ENCODE measurements at places on chromosomes 2 and 18.

- DNase-seq, result no peak
These were observed 244.5 kb upstream of the REG3G start for GRCh38 chr2:78780864-78781583.

DNA sequence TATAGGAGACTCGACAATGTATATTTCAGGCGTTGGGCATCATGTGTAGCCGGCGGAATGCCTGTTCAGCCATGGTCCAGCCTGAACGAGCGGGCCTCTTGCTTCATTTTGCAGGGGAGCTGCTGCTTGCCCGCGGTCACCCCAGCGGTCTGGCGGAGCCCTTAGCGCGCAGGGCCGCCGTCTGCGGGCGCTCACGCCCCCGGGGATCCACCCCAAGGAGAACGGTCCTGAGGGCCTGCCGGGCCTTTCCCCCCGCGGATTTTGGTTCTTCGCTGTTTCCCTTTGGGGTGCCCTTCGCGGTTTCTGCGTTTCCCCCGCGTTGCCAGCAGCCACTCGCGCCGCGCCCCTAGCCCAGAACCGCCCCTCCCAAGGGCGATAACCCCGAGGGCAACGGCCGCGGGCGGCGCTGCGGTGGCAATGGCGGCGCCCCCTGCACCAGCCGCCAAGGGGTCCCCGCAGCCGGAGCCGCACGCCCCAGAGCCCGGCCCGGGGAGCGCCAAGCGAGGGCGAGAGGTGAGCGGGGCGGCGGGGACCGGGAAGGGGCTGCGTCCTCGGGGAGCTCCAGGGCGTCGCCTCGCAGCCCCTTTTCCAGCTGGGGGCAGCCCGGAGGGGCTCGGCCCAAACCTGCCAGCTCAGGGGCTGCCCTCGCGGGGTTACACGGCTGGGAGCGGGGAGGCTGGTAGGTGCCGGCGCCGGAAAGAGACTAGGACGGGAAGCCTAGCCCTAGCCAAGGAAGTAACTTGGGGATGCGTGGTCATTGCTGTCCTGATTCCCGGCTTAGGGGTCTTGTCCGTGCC is at the start of gene MFSD2B:
Gene MFSD2B (plus strand): TSS at position 406 of the 797 bp plus-strand sequence. CDS start 12 bp downstream, at position 418.
- DNase-seq, result no peak

GRCh38 chr2:241812730-241813643 is 4.0 kb downstream of the NEU4 start:
- no peak for DNase-seq

DNA sequence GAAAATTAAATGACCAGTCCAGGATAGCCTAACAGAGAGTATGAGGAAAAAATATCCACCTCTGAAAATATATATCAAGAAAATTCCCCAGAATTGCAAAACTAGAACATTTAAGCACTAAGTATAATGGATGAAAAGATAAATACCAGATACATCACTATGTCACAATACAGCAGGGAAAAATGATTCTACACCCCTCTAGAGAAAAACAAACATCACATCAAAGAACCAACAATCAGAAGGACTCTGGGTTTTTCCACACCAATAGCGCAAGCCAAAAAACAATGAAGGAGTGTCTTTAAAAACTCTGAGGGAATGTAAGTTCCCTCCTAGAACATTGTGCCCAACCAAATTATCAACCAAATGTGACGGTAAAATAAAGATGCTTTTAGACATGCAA is 13.7 kb downstream of the BUB1 start:
- no peak for DNase-seq

DNA sequence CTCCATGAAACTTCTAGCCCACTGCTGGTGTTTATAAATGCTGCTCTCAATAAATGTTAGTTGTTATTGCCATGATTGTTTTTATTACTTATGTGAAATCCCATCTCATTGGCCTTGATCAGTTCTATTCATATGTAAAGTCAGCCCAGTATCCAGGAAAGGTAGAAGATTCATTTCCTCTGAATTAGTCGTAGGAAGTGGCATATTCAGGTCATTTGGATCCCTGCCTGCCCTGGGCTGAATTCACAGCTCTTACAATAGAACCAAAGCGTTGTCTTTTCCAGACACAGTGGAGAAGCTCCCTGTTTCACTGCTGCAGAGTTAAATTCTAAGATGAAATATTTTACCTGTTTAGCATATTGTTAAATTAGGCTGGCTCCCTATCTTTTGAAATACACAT is 70.3 kb downstream of the MAIP1 start:
- DNase-seq, result no peak

DNA sequence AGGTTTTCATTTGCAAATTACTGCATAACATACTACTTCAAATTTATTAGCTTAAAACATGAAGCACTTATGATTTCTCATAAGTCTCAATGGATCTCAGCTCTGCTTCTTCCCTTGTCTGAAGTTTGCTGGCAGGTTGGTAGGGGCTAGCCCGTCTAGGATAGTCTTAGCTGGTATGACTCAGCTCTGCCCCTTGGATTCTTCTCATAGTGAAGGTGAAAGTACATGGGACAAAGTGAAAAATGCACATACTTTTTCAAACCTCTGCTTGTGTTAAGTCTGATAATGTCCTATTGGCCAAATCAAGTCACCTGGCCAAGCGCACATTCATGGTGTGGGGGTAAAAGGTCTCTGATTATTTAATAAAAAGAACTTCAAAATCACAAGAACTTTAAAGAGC is 184.8 kb upstream of the VWC2L start:
- no peak for DNase-seq

DNA sequence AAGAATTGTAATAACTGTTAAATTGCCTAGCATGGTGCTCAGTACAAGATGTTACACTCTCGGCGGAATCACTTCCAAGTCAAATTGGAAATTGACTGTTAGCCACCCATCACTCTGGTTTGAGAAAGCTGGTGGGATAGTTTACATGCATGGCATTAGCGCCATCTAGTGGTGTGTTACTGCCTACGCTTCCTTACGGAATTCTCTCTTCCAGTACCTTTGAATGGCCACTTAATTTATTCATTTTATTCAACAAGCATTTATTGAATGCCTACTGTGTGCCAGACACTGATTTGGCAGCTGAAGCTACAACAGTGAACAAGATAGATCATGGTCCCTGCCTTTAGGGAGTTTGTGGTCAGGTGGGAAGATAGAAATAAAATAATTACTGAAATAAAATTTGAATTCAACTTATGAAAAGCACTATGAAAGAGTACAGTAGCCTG is 171.2 kb downstream of the TMEM247 start:
- DNase-seq, result peak; percentile 90

- DNase-seq, result no peak
These were observed 91.0 kb upstream of the RND3 start for GRCh38 chr2:150578481-150578880.

DNA sequence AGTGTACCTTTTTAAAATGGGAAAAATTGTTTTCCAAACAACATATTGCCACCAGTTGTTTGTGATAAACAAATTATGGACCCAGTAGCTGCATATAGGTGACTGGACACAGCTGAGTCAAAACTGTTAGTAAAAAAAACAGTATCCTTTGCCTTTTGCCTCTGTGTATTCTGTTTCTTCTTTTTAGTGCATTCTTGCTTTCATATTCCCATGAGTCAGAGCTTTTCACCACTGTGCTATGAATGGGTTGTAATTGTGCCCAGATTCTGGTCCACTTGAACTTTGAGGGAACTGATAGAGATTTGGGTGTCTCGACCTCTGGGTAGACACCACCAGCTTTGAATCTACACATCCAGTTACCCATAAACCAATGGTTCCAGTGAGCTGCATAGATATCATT is 1441.9 kb upstream of the ZEB2 start:
- no peak for DNase-seq

GRCh38 chr2:84940088-84940470 is 30.9 kb upstream of the KCMF1 start:
- DNase-seq, result no peak

- DNase-seq, result no peak
These were observed 112.1 kb downstream of the KYNU start for GRCh38 chr2:142989273-142990204.

- DNase-seq, result no peak
These were observed 214.2 kb downstream of the TNS1 start for GRCh38 chr2:217788669-217789002.

DNA sequence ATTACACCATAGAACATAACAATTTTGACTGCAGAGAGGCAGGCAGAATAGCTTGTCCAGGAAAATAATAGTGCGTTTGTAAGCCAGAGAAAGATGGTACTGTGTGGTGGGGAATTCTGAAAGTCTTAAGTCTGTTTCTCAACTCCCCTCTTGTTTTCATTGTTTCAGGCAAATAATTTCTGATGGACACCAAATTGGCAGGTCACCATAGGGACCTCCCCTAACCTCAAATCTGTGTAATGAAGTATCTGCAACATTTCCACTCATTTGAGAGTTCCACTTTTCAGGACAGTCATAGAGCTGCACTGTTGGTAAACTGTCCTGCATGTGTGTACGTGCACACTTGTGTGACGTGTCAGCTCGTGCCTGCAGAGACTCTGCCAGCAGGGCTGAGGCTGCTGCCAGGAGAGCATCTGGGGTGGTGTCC is 195.6 kb downstream of the AGAP1 start:
- no peak for DNase-seq

- DNase-seq, result no peak
These were observed 4.3 kb downstream of the GPC1 start for GRCh38 chr2:240439698-240440151.

DNA sequence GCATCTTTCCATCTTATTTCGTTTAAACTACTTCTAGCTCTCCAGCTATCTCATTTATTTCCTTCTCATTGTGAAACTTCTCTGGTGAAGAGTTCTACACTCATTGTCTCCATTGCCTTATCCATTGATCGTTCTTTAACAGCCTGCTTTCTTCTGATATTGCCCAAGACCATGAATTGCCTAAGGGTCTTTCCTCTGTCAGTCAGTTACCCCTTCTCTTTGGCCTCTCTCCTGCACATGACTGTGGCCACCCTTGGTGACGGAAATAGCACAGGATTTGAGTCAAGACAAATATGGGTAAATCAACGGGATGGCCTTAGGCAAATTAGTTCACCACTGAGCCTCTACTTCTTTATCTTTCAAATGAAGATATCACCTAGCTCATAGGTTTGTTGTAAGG is 26.6 kb downstream of the NHEJ1 start:
- DNase-seq, result no peak

DNA sequence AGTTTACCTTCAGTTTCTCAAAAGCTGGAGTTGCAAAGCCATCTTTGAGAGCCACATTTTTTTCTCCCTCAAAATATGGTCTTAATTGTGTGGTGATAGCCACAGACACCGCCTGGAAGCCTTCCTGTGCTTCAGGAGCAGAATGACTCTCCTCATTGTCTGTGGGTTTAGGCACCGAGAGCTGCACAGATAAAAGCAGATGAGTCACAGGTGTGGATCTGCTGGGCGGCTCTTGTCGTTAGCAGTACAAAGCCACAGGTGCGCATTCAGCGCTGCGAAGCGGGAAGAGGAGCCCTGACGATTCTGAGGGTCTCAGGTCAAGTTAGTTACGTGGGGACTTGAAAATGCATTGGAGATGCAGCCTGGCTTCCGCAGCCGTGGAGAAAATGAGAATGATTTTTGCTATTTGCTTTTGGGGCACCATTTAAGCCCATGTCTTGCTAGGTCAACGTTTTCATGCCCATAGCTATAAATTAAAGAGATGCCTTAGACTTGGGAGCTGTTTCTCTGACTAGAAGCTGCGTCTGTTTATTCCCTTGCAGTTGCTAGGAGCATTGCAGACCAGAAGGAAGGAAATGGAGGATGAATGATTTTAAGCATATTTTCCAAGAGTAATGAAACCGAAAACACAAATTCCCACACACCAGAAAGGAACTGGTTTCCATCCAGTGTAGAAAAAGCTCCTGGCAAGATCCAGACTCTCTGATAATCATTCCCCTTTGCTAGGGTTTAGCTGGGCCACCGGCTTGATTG is 51.5 kb downstream of the KLHL29 start:
- DNase-seq, result no peak

DNA sequence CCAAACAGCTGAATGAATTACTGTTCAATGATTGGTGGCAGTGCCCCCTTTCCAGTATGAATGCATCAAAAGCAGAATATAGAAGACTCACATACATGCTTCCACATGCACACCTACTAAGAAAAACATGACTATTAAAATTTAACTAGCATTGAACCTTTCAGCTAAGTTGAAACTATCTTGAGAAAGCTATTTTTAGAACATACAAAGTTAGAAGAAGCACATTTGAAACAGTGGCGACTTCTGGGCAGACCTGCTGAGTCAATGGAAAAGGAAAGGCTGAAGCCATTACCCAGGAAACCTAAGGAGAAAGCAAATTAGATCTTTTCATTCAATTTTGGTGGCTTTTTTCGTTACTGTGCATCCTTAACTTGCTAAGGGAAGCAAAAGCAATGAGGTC is 55.9 kb downstream of the PLA2R1 start:
- DNase-seq, result no peak

DNA sequence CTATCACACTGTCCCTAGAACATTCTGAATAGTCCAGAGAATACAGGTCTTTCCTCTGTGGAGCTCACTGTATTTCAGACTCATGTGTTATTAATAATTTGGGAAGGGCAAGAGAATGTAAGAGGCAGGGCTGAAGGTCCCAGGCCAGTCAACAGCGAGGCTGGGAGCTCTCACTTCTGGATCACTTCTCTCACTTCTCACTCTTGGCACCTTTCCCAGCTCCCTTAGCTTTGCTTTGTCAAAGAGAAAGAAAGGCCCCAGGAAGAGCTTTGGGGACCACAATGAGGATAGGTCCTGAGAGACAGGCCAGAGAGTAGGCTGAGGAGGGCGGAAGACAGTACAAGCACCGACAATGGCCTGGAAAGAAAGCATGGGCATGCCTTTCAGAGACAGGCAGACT is 11.2 kb downstream of the EFR3B start:
- no peak for DNase-seq

GRCh38 chr2:57802243-57802642 is 244.4 kb upstream of the VRK2 start:
- DNase-seq, result no peak

DNA sequence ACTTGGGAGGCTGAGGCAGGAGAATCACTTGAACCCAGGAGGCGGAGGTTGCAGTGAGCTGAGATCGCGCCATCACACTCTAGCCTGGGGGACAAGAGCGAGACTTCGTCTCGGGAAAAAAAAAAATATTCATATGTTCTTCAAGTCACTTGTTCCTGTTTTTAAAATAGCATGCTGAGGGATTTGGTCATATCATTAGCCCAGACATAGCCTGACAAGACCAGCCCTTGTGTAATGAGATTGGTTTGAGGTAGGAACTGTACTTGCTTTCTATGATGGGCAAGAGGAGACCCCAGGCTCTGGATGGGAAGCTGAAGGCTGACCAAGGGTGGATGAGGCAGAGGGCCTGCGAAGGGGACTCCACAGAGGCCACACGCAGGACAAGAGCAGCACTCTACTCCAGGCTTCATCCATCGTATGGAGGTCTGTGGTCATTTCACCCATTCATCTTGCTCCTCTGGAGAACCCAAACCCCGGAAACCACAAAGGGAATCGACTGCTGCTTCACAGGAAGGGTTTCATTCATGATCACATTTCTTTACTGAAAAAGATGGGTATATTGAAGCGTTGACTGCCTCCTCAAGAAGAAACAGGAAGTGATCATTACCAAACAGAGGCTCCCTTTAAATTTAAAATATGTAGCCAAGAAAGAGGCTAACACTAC is 87.1 kb upstream of the ZNF397 start:
- no peak for DNase-seq

DNA sequence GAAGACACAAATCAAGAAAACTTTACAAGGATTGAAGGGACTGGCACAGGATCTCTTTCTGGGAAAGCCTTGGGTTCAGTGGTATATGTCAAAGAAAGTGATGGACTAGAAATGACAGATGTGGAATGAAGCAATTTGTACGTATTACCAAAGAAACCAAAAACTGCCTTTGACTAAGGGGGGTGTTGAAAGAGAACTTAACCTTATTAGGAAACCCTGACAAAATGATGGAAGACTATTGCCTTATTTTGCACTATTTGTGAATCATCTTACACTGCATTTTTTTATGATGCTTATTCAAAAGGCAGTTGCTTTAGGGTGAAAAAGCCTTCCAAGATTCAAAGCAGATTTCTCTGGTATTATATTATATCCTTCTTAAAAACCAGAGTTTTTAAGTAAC is 4.0 kb downstream of the TSGA10 start:
- no peak for DNase-seq
